ENCODE measurements at places on chromosomes 12 and 14. TPM values are rescaled to one million over a fixed set of nuclear protein-coding genes. Genes with fewer than 3 reads are reported as not detected.
A peak's percentile ranks its signal among the peaks of the same experiment; 100 is the strongest.

- DNase-seq, result no peak
These were observed 214.2 kb upstream of the KRR1 start for GRCh38 chr12:75725521-75726111.

GRCh38 chr12:130953771-130954543 is at the start of gene ADGRD1:
Gene ADGRD1 (plus strand): TSS chr12:130953907. CDS start chr12:130954466, 559 bp downstream.
- no peak for DNase-seq

The GPR84 gene
- total RNA-seq, result not detected

GRCh38 chr14:70926235-70926830 is 19.1 kb downstream of the PCNX1 start:
- no peak for DNase-seq

GRCh38 chr12:106903241-106903945 is 52.3 kb upstream of the TMEM263 start:
- peak; percentile 90 for DNase-seq

DNA sequence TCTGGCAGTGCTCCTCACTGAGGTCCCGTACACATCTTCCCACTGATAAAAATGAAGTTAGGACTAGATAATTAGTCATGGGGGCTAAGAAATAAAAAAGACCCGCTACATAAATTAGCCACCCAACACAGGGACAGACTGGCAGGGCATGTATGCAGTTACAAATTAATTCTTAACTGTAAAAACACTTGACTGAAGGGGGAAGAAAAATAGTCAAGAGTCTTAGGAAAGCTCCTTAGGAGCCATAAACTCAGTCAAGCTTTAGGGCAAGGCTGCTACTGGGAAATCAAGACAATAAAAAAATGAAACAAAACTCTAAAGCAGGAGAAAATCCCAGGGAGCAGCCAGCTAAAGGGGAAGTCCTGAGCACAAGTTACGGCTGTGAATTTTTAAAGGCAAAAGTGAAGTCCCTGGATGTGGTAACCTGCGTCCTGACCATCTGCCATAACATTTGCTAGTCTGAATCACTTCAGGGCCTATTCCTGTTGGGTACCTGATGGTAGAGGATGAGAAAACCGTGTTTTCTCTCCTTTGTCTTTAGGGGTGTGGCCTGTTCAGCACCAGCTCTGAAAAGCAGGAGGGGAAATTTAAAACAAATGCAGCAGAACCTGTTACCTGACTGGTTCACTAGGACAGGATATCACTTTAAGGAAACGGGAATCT is 7.5 kb upstream of the NPFF start:
- DNase-seq, result no peak

DNA sequence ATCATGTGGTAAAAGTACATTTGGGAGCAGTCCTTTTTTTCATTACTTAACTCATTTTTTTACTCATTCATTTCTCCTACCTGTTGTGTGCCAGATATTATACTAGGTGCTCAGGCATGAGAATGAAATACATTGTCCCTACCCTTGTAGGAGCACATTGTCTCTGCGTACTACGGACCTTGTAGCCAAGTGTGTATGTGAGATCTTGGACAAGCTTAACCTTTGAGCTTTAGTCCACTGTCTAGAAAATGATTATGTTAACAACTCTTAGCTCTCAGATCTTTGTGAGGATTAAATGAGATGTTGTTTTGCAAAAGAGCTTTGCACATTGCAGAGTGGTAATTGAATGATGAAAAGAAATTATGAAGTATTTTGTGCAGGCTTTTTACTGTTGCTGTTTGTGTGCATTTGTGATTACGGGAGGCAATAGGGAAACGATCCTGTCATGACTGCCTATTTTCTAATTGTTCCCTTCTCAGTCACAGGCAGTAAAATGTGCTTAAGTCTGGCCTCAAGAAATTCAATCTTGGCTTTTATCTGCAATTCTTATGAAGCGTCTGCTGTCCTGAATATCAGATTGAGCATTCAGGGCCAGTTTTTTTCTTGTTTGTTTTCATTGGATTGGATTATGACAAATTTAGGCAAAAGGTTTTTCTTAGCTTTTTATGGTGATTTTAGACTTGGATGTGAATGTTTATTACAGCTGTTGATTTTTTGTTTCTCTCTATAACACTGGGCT is 447.7 kb downstream of the PDZRN4 start:
- DNase-seq, result no peak

DNA sequence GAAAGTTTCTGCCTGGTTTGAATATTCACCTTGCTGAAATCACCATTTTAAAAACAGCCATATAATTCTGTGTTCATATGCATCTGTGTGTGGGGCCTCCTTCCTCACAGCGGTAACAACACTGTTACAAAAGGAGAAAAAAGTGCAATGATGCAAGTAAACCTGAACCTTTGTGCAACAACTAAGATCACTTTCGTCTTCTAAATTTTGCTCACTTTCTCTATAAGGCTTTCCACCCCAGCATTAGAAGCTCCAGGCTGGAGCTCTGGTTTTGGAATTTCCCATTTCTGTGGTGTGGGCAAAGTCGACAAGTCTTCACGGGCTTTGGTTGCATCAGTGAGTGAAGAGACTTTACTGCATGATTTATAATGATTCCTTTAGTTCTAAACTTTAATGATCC is 18.4 kb downstream of the FGD6 start:
- DNase-seq, result no peak

The NXPH4 gene
- total RNA-seq, result 4.9 TPM

- no peak for DNase-seq
These were observed 3.7 kb downstream of the USP44 start for GRCh38 chr12:95547522-95548055.

DNA sequence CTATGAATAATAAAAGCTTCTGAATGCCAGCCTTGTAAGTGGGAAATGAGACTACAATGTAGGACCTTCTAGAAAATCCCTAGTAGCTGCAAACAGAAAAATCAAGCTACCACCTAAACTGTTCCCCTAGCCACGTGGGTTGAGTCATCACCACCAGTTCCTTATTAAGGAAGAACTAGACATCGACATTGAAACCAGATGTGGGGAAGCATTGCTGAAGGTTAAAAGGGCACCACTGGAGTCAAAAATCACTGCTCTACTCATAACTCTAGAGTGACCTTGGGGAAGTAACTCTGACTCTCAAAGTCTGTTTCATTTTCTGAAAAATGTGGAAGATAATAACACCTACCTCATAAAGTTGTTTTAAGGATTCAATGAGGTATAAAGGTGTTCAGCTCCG is 9.4 kb upstream of the CNIH1 start:
- DNase-seq, result no peak

GRCh38 chr12:15897433-15897832 is 13.7 kb upstream of the DERA start:
- no peak for DNase-seq

GRCh38 chr12:41917181-41917580 is 227.5 kb downstream of the GXYLT1 start:
- DNase-seq, result no peak

DNA sequence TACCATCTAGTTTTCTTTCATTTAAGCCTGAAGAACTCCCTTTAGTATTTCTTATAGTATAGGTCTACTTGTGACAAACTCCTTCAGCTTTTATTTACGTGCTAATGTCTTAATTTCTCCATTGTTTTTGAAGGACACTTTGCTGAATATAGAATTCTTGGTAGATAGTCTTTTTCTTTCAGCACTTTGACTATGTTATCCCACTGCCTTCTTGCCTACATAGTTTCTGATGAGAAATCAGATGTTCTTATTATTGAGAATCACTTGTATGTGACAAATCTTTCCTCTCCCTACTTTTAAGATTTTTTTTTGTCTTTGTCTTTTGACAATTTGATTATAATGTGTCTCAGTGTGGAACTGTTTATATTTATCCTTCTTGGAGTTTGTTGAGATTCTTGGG is 5.1 kb upstream of the MIS18BP1 start:
- no peak for DNase-seq

The CMA1 gene
- total RNA-seq, result not detected

GRCh38 chr12:46908236-46908935 is 82.6 kb upstream of the SLC38A4 start:
- DNase-seq, result no peak

The RASSF8 gene
- 40.2 TPM for total RNA-seq

The GPR135 gene
- total RNA-seq, result 1.6 TPM

DNA sequence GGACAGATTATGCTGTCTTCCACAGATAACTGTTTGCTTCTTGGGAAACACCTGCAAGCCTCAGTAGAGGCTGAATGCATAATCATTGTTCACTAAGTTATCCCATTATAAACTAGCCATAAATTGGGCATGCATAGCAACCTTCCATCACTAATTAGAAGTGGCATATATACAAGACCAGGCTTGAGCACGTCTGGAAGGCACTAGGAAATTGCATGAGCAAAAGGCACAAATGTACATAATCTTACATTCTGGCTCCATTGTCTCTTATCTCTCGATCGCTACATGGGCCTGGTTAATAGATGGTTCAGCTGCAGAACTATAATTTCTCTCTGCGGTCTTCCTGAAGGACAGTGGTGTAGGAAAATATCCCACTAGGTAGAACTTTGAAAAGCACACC is 679.2 kb downstream of the RPL10L start:
- no peak for DNase-seq

DNA sequence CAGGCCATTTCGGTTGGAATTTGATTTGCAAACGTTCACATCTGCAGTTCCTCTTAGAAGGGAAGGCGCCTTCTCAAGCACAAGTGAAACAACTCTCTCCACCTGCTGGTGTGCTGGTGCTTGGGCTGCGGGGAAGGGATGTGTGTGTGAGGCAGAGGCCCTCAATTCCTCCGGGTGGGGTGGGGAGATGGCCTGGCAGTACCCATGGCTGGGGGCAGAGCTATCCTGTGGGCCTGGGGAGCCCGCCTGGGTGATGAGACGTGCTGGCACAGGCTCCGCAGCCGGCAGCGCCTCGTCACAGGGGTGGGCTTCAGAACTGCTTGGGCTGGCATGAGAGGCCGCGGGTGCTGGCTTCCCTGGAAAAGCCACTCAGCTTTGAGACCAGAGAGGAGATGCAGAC is 28.9 kb upstream of the TDRD9 start:
- DNase-seq, result no peak

All from WTC11 (cell line).